Astrocyte (in vitro differentiated cells and primary cell): ENCODE measurements at places on chromosomes 16 and 17. TPM values are rescaled to one million over a fixed set of nuclear protein-coding genes. Genes with fewer than 3 reads are reported as not detected.

GRCh38 chr16:4025428-4025827 lies 90.8 kb downstream of the ADCY9 start:
- no peaks in the 10 kb centered on the region for H3K36me3 ChIP-seq
- H3K27ac ChIP-seq, result no peak overlapping the region
- no peak overlapping the region for H3K4me3 ChIP-seq

DNA sequence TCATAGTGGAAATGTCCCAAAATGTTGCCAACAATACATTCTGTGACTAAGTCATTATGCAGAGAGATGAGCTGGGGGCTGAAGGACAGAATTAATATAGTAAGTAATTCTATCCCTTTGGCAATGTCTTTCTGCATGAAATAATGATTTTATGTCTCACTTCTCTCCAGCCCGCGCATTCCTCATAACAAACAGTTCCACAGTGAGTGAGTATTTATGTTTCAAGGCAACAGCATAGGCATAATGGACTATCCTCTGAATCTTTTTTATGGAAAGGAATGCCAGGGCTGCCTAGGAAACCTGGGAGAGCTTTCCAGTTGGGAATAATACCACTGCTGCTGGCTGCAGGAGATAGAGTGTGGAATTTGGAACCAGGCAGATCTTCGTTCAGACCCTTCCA lies 477.7 kb downstream of the HS3ST4 start:
- DNase-seq, result no peak
- H3K27ac ChIP-seq, result no peak overlapping the region
- no peaks in the 10 kb centered on the region for H3K4me1 ChIP-seq

DNA sequence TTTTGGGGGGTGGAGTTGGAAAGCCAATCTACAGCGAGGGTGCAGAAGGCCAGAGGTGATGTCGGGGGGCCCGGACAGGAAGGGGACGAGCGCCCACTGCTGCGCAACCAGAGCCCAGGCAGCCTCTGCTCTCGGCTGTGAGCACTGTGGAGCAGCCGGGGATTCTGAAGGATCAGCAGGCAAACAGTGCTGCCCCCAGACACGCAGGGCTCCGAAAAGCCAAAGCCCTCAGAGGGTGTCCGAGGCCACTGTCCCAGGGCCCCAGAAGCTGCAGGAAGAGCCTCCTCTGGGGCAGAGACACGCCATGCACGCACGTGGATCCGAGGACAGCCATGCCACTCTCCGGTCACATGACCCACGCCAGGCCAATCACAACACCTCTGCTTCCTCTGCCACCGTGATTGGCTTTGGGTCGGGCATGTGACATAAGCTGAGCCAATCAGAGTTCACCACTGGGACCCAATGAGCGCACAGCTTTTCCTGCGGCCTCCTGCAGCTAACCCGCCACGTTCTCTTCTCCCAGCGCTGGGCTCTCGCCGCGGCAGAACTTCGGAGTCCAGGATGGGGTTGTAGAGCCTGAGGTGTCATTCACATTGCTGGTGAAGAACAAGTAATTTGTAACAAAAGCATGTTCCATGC lies 40.7 kb downstream of the ACTG1 start:
- H3K27ac ChIP-seq, result no peak overlapping the region
- H3K36me3 ChIP-seq, result no peaks in the 10 kb centered on the region
- no peak for DNase-seq
- H3K4me3 ChIP-seq, result no peak overlapping the region
- no peaks in the 10 kb centered on the region for H3K4me1 ChIP-seq

DNA sequence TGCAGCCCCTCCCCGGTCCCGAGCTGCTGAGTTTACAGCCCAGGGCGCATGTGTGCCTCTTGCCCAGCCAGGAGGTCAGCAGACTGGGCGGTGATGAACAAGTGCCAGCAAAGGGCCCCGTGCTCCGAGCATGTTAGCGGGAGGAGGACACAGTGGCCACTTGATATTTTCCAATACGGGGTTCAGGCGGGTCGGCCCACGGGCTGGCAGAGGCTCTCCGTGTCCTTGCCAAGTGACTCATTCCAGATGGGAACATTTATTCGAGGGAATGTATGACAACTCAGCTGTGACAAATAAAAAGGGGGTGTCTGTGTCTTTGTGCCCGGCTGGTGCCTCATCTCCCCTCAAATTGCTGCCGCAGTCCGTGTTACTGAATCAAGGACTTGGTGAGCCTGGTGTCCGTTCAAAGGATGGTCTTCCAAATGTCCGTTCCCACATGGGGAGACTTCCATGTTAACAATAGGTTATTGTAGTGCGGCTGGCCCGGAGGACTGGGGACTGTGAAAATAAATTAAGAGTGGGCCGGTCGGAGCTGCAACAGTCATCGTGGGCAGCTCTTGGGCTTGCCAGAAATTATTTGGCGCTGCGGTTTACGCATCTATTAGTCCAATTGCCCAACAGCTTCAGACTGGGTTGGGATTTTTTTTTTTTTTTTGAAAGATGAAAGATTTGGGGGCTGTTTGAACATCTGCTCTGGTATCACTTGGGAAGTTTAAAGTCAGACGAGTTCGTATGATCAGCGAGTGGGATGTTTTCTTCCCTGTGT lies 174.0 kb upstream of the CIBAR2 start:
- no peak overlapping the region for H3K27ac ChIP-seq
- H3K4me1 ChIP-seq, result peaks cover 18% of the 10 kb centered on the region
- no peak overlapping the region for H3K4me3 ChIP-seq

DNA sequence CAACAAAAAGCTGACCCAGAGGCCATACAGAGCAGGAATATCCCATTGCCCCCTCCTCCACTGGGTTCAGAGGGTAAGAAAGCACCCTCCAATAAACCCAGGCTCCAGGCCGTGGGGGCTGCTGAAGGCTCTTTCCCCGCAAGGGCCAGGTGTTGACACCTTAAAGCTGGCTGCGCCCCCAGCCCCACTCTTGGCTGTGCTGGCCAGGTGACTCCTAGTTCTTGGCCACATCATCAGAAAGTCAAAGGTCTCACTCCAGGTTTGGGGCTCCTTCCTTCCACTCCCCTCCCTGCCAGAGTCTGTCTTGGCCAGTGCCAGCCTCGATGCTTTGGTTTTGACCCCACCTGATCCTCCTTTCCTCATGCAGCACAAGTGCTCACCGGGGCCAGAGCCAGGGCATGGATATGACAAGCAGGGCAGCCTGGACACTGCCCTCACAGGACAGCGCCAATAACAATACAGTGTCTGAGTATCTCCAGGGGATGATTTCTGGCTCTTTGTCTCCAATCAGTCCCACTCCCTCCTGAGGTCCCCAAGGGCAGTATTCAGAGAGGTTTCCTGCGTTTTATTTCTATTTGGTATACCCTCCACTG lies 8.2 kb downstream of the SLC46A1 start:
- no peaks in the 10 kb centered on the region for H3K27me3 ChIP-seq
- H3K4me1 ChIP-seq, result peaks cover 9% of the 10 kb centered on the region
- DNase-seq, result no peak
- H3K4me3 ChIP-seq, result no peak overlapping the region
- no peaks in the 10 kb centered on the region for H3K36me3 ChIP-seq

GRCh38 chr16:74578838-74579237 lies 28.1 kb downstream of the GLG1 start:
- DNase-seq, result no peak
- H3K27ac ChIP-seq, result no peak overlapping the region
- no peaks in the 10 kb centered on the region for H3K27me3 ChIP-seq
- H3K4me1 ChIP-seq, result peaks cover 11% of the 10 kb centered on the region

GRCh38 chr17:63621229-63621683 lies 961 bp upstream of the MAP3K3 start:
- peaks cover 5% of the 10 kb centered on the region for H3K4me1 ChIP-seq
- peak overlapping the region; percentile 68 for H3K27ac ChIP-seq
- no peaks in the 10 kb centered on the region for H3K27me3 ChIP-seq
- H3K4me3 ChIP-seq, result peak overlapping the region; percentile 70

DNA sequence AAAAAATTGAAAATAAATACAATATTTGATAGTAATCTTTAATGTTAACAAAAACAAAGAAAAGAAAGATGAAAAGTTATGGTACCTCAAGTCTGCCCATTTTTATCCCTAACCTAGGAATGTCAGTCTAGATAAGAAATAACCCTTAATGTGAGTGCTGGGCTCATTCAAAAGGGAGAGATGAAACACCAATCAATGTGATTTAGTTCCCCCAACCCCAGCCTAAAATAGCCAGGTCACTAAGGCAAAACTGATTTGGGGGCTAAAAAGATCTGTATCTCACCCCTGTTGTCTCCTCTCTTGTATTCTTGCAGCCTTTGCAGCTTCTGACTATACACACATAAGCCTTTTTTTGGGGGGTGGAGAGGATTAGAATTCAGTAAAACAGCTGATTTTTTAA lies 3.2 kb upstream of the IGF2BP1 start:
- no peak overlapping the region for H3K27ac ChIP-seq
- no peak for DNase-seq
- no peak overlapping the region for H3K4me3 ChIP-seq
- peaks cover 51% of the 10 kb centered on the region for H3K27me3 ChIP-seq
- H3K36me3 ChIP-seq, result no peaks in the 10 kb centered on the region

DNA sequence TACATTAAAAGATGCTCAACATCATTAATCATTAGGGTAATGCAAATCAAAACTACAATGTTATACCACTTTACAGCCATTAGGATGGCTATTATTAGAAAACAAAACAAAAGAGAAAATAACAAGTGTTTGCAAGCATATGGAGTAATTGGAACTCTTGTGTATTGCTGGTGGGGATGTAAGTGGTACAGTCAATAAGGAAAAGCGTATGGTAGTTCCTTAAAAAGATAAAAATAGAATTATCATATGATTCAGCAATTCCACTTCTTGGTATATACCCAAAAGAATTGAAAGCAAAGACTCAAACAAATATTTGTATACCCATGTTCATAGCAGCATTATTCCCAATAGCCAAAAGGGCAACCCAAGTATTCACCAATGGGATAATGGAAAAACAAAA lies 1.4 kb upstream of the CAPNS2 start:
- no peak overlapping the region for H3K4me3 ChIP-seq
- H3K4me1 ChIP-seq, result no peaks in the 10 kb centered on the region
- no peak for DNase-seq
- H3K27ac ChIP-seq, result no peak overlapping the region
- H3K27me3 ChIP-seq, result no peaks in the 10 kb centered on the region

GRCh38 chr17:80940171-80941123 lies 51.2 kb upstream of the CHMP6 start:
- H3K4me3 ChIP-seq, result no peak overlapping the region
- H3K27ac ChIP-seq, result no peak overlapping the region
- H3K36me3 ChIP-seq, result no peaks in the 10 kb centered on the region
- peaks cover 4% of the 10 kb centered on the region for H3K27me3 ChIP-seq
- DNase-seq, result no peak

DNA sequence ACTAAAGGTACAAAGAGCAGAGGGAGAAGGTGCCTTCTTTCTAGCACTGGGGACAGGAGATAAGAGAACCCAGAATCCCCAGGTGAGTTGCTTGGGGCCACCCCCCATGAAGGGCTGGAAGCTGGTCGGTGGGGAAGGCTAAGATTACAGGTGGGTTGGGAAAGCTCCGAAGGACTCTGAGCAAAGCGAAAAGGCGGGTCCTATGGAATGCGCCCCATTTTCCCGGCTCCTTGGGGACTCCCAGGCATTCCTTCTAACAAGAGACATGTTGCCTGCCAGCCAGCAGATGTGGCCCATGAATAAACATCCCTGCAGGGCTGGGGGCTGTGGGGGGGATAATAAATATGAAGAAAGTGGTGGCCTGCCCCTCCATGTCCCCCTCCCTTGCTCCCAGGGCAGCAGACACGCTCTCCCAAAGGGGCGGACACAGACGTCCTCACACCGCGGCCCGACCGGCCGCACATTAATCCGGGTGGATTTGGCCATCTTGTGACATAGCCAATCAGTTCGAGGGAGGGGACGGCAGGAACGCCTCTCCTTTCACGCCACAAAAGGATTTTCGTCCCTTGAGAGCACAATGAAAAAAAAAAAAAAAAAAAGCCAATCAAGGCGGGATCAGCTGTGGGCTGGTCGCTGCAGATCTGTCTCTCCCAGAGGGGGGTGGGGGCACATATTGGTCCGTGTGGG lies 98.5 kb downstream of the SOX9 start:
- no peaks in the 10 kb centered on the region for H3K4me1 ChIP-seq
- no peak overlapping the region for H3K27ac ChIP-seq
- H3K27me3 ChIP-seq, result peaks cover 37% of the 10 kb centered on the region
- no peaks in the 10 kb centered on the region for H3K36me3 ChIP-seq

CHST6 gene
- total RNA-seq, result 2.5 and 3.4 TPM in 2 replicates

QPRT gene
- 85.9 and 98.1 TPM in 2 replicates for total RNA-seq

TSPAN10 gene
- 2.7 and 3.2 TPM in 2 replicates for total RNA-seq

SEPTIN12 gene
- 4.4 and 5.9 TPM in 2 replicates for total RNA-seq
